ENCODE measurements at places on chromosomes 5 and 9. TPM values are rescaled to one million over a fixed set of nuclear protein-coding genes. Genes with fewer than 3 reads are reported as not detected.

GRCh38 chr9:17005056-17005823 lies 129.6 kb upstream of the CNTLN start:
- peak; percentile 72 for ATAC-seq

- no peak for ATAC-seq
Measured at GRCh38 chr9:129401623-129402370, 219.1 kb downstream of the C9orf50 start.

DNA sequence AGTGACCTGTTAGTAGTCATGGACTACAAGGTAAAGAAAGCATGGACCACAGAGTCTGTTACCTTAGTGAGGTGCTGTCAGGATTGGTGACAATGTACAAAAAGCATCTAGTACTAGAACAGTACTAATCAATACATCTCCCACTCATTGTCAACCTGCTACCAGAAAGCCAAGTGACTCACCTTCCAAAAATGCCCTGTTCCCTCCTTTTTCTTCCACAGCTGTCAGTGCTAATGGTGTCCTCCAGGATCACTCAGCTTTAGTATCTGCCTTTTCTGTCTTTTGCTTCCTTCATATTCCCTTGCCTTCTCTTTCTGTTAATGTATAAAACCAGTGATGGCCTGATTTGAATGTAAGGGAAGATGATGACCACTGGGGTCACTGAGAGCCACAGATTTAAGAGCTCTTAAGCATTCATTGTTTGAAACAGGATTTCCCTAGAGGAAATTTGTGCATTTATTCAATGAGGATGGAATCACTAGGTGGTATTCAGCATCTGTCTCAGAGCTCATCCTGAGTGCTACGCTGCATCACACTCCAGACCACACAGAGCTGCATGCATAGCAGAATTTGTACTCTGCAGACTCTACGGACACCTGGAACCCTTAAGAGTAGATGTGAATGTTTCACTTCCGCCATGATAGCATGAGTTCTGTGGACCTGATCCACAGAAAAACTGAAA lies 71.0 kb downstream of the SV2C start:
- no peak for ATAC-seq

DNA sequence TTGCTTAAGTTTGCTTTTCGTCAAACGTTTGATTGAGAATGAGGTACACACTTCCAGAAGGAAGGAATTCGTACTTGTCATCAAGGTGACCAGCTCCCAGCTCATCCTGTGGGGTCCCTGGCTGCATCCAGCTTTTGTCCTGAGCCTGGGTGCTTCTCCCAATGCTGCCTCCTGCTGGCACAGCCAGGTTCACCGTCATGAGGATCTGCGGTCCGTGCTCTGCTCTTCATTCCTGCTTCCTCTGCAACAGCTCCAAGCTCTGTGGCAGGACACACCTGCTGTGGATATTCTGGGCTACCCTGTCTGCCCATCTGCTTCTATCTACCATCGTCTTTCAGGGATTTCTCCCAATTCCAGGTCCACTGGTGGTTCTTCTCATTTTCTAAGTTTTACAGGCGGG lies 13.3 kb upstream of the UBE2QL1 start:
- ATAC-seq: no peak

- ATAC-seq: no peak
Measured at GRCh38 chr5:31193116-31193515, 370 bp upstream of the CDH6 start.

IL13 gene
- total RNA-seq: not detected

DNA sequence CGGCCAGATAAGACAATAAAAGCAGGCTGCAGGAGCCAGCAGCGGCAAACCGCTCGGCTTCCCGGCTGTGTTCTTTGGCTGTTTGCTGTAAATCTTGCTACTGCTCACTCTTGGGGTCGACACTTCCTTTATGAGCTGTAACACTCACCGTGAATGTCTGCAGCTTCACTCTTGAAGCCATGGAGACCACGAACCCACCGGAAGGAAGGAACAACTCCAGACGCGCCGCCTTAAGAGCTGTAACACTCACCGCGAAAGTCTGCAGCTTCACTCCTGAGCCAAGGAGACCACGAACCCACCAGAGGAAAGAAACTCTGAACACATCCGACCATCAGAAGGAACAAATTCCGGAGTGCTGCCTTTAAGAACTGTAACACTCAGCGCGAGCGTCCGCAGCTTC lies 451.7 kb downstream of the AGTPBP1 start:
- ATAC-seq: no peak

CAPSL gene
- not detected for total RNA-seq

ANKRD20A1 gene
- 1.5 TPM for total RNA-seq

DNA sequence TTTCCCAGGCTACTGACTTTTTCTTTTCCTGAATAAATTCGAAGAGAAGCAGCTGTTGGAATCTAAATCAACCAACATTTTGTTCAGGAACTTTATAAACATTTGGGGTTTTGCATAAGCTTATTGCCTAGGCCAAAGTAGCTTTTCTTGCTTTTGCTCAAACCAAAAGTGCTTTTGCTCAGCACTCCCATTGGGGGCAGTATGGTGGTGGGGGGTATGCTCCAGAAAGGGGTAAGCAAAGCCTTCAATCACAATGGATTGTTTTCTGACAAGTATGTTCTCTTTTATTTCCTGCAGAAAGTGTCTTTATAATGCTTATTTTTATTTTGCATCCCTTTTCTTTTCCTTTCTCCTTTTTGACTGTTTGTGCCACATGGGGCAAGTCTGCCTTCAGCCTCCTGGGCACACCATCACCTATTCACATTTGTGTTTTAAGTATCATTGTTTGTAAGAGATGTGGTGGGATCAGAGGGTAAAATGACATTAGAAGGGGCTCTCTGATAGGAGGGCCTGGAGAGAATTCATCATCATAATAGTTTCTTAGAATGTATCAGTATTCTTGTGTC lies 86.0 kb downstream of the PRDM6 start:
- ATAC-seq: no peak

DNA sequence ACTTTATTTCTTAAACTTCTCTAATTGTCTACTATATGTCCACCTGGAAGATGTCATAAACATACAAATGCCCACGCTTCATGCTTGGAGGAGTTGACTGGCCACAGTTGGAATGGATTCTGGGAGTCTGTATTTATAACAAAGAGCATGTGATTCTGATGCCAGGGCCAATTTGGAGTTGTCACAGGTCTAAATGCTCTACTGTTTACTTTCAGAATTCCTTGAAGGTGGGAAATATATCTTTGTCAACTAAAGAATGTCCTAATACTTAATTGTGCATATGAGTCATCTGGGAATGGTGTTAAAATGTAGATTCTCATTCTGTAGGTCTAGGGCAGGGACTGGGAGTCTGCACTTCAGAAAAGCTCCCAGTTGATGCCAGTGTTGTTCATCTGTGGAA lies 196.1 kb downstream of the ANXA1 start:
- ATAC-seq: no peak

ADAMTS6 gene
- 4.9 TPM for total RNA-seq

GFRA3 gene
- 0.40 TPM for total RNA-seq

- ATAC-seq: no peak
Measured at GRCh38 chr5:180605554-180606214, 14.4 kb upstream of the SCGB3A1 start.

OTULIN gene
- total RNA-seq: 19.5 TPM

DNA sequence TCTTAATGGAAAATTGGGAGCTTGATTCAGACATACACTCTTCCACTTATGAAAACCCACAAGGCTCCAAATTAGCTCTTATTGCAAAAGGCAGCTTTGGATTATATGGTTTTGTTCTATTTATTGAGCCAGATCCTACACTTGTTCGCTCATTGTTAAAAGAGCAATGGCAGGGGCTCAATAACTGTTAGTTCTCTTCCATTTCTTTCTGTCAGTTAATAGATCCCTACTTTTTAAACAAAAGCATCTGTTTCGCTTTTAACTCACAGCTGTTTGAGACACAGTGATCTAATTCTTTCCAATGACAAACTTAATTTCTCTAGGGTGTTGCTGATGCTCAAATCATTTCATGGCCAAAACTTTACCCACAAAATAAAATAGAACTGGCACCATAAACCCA lies 11.7 kb downstream of the C5 start:
- no peak for ATAC-seq

MLANA gene
- total RNA-seq: not detected

PCDHB8 gene
- 1.1 TPM for total RNA-seq

PITX1 gene
- total RNA-seq: 182 TPM

GRCh38 chr9:129278391-129279237 lies 100.6 kb upstream of the IER5L start:
- no peak for ATAC-seq

DNA sequence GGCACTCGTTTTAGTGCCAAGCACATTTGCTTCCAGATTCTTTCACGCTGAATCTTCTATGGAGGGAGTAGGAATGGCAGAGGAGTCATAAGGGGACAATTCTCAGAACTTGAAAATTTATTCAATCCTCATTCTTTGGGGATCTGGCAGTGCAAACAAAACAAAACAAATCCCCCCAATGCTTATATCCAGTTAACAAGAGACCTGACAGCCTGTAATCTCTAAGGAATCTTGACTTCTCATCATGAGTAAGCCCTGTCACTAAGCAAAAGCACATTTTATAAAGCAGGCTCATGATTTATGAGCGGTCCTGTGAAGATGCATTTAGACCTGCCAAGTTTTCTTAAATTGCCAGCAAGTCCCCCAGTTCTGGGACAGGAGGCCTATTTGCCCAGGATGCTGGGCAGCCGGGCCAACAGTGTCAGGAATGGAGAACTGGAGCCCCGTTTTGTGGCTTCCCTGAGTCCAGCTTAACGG lies 513.9 kb downstream of the CTNND2 start:
- no peak for ATAC-seq

- ATAC-seq: no peak
Measured at GRCh38 chr9:92737216-92737606, 27.4 kb downstream of the BICD2 start.

DNA sequence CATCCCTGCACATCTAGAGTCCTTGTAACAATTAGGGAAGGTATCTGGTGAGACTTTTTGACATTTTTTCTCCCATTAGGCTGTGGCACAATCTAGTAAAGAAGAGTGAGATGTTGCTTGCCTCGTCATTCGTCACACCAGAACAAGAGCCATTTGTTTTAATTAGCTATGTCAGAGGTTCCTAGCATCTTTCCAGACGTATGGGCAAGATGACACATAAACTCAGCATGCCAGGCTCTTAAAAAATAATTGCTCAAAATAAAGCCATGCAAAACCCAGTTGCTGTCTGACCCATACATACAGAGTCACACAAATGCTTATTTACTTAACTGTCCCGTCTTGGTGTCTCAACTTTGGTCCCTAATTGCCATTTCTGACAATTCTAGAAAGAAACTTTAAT lies 125.9 kb downstream of the TRPM3 start:
- no peak for ATAC-seq

DNA sequence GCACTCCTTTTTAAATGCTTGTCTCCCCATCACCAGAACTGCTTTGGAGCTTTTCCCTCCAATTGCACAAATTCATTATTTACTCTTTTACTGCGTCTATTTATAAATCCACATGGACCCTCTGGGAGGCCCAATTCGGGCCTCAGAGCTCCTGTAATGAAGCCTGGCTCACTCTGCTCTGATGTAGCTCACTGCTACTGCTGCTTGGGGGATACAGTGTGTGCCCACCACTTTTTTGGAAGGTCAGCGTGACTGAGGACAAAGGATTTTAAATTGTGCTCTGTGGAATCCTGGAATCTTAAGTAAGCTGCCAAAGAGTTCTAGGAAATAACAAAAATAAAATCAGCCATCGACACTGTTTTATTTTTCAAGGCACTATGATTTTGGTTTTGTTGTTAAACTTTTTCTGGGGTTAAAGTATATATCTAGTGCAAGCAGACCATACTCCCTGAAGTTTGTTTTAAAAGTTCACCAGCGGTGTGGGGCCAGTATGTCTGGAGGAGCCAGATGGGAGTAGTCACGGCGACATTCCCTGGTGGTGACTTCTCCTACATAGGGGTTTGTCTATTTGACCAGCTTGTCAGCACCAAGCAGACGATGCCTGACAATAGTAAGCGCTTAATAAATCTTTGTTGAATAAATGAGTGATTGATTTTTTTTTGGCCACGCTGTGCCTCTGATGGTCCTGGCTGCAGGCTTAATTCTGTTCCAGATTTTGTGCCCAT lies 142.8 kb downstream of the TMEM38B start:
- no peak for ATAC-seq

DNA sequence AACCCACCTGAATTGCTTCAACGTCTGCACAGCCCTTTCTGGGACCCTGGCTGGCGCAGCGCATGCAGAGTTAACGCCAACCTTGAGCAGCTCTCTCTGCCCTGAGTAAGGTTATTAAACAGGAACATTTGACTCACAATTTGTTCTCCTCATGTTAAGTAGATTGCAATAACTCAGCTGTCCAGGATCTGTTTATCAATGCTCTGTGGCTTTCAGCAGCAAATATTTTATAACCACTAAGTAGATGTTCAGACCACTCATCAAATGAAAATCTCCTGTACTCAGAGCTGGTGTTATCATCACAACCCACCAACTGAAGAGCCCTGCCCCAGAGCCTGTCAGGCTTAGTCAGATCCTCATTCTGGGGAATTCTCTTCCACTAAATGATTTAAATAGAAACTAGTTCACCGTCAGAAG lies 403.0 kb downstream of the ZNF608 start:
- no peak for ATAC-seq

COL15A1 gene
- total RNA-seq: 256 TPM

- no peak for ATAC-seq
Measured at GRCh38 chr5:137440795-137441194, 58.3 kb downstream of the SPOCK1 start.

DNA sequence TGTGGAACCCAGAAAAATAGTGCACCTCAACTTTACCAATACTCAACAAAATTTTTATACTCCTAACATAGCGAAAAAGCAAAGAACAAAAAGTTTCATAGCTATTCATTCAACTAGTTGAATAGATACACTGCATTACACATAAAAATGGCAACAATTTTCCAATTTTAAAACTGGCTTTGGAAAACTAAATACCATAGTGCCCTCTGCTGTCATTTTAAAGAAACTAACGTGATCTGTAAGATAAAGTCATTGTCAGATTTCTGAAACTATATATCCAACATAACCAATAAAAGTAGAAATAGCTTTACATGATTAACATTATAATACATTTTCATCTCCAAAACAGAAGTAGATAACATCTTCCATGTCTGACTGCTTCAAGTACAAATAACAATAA lies 31.6 kb downstream of the DTWD2 start:
- no peak for ATAC-seq

MAMDC4 gene
- 2.2 TPM for total RNA-seq

- ATAC-seq: no peak
Measured at GRCh38 chr5:102711525-102712385, 43.4 kb upstream of the PAM start.

- ATAC-seq: no peak
Measured at GRCh38 chr5:45225571-45226031, 416.9 kb downstream of the MRPS30 start.

DNA sequence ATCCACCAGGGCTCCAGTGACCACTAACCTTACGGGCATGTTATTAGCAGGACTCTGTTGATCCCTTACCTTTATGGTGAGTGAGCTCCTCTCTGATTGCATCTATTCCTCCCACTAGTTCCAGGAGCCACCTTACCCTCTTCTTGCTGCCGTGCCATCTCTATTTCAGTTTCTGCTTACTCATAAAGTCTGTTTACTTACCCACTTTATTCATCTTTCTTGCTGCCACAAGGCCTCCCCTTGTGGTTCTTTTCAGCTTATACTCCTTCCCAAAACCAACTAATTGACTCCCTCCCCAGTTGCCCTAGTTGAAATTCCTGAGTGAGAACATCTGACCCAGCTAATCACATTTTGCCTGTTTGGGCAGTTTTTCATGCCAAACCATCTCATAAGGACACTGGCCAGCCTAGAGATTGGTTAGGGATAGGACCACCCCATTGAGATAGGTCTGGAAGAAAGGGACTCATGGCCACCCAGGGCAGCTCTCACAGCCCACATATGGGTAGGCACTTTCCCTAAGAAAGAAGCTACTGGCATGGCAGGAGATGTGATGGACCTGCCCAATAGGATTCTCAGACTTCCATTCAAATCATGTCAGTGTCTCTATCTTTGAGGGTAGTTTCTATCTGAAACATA lies 412.7 kb downstream of the EFNA5 start:
- ATAC-seq: no peak
